ENCODE measurements at places on chromosomes 6 and 20.

DNA sequence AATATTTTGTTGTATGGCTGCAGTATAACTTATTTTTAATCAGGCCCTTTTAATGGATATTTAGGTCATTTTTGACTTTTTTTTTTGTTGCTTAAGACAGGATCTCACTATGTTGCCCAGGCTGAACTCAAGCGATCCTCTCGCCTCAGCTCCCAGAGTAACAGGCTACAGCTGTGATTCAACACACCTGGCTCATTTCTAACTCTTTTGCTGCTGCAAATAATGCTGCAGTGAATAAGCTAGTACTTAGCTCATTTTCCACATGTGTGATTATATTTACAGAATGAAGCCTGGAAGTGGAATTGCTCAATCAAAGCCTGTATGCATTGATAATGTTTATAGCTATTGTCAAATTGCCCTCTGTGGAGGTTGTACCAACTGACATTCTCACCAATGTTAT is 1.1 kb downstream of the GTSF1L start:
- DNase-seq, result no peak

DNA sequence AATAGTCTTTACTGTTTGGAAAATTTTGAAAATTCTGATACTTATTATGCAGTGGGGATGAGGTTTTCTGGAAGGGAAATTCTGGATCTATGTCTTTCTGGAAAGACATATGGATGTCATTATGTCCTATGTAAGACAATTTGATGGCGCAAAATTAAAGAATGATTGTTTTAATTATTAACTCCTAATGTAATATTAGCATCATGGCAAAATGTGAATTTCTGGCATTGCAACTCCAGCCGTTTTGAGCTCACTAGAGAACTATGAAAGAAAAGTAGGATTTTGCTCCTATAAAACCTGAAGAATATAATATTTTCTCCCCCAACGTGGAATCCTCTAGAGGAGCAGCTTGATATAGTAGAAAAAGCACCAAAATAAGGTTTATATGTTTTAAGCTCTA is 243.2 kb downstream of the RFPL4B start:
- no peak for DNase-seq

DNA sequence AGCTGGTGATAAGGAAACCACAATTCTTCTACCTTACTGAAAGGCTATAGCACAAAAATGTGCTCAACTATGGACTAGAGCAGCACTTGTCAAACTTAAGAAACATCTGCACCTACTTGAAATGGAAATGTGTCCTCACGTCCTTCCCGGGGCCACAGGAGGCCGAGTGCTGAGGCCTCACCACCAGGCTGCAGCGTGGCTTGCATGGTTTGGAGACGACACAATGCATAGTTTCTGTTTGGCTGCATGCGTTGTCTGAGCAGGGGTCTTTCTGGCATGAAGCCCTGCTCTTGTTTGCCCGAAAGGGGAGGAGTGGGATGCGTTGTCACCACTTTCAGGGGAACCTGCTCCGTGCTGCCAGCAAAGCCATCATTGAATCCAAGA is 228.8 kb downstream of the TTLL2 start:
- DNase-seq, result no peak

- DNase-seq, result no peak
Observed at GRCh38 chr6:107769053-107769658, 55.0 kb downstream of the SCML4 start.

DNA sequence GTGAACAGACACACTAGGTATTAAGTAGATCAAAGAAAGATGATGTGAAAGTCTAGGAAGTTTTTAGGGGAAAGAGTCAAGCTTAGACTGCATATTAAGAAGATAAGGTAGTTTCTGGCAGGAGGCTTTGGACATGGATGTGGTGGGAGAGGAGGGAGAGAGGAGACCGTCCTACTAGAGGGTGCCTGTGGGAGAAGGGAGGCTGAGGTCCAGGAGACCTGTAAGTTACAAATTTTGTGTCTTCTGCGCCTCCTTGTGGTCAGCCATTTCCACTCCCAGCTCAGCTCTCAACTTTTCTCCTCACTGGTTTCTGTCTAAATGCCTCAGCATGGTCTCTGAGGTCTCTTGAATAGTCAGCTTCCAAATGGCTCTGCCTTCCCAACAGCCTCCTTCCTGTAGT is 193.5 kb downstream of the UNC5CL start:
- peak; percentile 34 for DNase-seq

DNA sequence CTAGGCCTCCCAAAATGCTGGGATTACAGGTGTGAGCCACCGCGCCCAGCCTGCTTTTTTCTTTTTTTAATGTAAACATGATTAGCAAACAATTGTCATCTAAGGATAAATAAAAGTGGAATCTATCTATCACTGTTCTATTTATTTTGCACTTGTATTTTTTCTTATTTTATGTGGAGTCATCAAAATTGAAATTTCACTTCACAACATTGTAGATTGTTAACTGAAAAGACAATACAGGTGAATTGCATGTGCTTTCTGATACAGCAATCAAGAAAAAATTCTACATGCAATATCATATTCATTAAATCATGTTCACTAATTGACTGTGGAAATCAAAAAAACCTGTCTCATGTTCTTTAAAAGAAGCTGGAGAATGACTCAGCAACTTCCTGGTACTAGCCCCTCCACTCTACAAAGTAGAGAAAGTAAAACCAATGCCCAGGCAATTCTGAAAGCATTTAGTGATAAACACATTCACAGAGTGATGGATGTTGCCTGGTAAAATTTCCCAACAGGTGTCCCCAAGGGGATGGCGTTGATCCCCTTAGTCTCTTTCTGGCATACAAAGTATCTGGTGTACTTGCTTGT is 10.7 kb upstream of the RFX6 start:
- peak; percentile 9 for DNase-seq

- DNase-seq, result peak; percentile 76
Observed at GRCh38 chr6:142523515-142524375, 221.9 kb downstream of the ADGRG6 start.

DNA sequence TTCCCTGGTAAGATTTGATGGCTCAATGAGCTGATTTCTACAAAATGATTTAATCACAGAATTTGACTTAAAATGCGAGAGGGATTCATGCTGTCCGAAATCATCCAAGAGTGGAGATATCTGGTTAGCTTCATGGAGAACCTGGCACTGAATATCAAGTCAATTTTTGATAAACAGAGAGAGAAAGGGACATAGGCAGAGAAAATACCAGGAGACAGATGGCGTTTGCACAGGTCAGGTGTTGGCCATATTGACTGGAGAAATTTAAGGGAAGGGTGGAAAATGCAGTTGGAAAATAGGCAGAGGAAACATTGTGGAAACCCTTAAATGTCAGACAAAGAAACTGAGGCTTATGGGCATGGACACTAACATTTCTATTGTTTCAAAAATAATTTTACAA is 47.0 kb downstream of the BCAS1 start:
- DNase-seq, result no peak

DNA sequence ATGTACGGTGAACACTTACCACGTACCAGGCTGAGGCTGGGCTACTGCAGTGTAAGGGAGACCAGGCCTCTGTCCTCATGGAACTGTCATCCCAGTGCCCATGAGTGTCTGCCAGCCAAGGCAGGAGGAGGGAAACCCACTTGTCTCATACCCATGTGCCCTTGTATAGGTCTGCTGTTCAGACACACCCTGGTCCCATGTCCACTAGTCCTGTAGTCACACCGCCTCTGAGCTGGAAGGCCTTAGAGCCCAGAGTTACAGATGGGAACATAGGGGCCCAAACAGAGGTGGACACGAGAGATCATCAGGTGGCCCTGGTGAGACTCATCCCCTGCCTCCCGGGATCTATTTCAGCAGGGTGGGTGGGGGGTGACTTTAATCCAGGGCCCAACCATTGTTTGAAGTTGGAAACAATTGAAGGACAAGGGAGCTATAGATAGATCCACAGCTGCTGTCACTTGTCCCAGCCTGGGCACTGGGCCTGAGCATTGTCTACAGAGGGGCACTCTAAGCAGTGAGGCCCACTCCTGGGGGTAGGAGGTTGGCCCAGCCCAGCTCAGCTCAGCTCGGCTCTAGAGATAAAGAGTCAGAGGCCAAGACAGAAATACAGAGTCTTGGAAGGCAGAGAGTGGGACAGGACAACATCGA is 14.6 kb downstream of the MYH7B start:
- no peak for DNase-seq

DNA sequence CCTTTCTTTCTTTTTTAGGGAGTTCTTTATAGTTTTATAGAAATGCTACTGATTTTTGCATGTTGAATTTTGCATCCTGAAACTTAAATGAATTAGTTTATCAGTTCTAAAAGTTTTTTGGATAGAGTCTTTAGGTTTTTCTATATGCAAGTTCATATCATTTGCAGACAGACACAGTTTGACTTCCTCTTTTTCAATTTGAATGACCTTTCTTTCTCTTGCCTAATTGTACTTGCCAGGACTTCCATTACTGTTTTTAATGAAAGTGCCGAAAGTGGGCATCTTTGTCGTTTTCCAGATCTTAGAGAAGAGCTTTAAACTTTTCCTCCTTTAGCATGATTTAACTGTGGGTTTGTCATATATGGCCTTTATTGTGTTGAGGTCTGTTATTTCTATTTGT is 21.1 kb upstream of the EDN1 start:
- no peak for DNase-seq

GRCh38 chr6:75852721-75853120 is 103.7 kb downstream of the MYO6 start:
- peak; percentile 20 for DNase-seq
